Kidney capillary endothelial cell (primary cell): ENCODE measurements at places on chromosomes 1 and 21.

- no peak for DNase-seq
These were observed 57.0 kb downstream of the YARS1 start for GRCh38 chr1:32759997-32760623.

- DNase-seq = peak; percentile 31
These were observed 16.7 kb upstream of the DISP1 start for GRCh38 chr1:222798116-222798515.

DNA sequence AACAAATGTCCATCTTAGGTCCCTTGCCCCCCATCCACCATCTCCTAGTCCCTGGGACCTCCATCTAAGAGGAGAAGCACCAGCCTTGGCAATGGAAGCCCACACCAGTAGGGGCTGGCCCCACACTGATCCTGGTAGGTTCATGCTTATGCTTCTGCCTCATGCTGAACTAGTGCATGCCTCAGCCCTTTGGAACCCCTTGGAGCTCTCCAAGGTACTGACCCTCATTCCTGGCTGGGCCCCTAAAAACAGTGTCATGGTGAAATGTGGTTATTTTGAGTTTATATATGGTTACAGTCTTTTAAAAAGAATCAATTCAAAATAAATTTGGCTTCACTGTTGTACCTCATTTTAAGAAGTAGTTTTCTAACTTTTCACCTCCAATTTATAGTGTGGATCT, 108.3 kb downstream of the HIVEP3 start:
- peak; percentile 26 for DNase-seq

- peak; percentile 7 for DNase-seq
These were observed 23.2 kb downstream of the PCNT start for GRCh38 chr21:46347203-46347550.

GRCh38 chr1:37471345-37472231, 2.8 kb upstream of the ZC3H12A start:
- DNase-seq = peak; percentile 95

- DNase-seq = no peak
These were observed 143.4 kb downstream of the ZZZ3 start for GRCh38 chr1:77538956-77539518.

- DNase-seq = no peak
These were observed 46.9 kb downstream of the IER5 start for GRCh38 chr1:181135437-181135731.
